ENCODE measurements at places on chromosomes 2 and 18.

DNA sequence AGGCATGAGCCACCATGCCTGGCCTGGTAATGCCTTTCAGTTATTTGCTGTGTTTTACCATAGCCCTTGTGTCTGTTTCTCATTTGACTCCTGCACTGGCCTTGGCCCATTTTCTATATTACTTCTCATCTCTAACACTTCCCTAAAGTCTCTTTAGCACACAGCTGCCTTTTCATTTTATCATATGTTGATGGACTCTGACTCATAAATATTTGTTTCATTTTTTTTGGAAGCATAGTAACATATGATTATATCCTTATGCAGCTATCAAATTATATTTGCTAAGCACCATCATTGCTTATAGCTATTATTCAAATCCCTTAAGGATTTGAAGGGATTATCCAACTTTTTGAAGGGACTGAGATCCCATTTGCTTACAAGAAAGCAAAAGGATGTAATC is 320.3 kb downstream of the GPD2 start:
- DNase-seq, result no peak

GRCh38 chr2:111143107-111143842 is 22.6 kb downstream of the BCL2L11 start:
- no peak for DNase-seq

- no peak for DNase-seq
Measured at GRCh38 chr2:27096748-27097297, 10.3 kb downstream of the KHK start.

GRCh38 chr18:30376515-30376914 is 666.0 kb downstream of the DSC3 start:
- no peak for DNase-seq

DNA sequence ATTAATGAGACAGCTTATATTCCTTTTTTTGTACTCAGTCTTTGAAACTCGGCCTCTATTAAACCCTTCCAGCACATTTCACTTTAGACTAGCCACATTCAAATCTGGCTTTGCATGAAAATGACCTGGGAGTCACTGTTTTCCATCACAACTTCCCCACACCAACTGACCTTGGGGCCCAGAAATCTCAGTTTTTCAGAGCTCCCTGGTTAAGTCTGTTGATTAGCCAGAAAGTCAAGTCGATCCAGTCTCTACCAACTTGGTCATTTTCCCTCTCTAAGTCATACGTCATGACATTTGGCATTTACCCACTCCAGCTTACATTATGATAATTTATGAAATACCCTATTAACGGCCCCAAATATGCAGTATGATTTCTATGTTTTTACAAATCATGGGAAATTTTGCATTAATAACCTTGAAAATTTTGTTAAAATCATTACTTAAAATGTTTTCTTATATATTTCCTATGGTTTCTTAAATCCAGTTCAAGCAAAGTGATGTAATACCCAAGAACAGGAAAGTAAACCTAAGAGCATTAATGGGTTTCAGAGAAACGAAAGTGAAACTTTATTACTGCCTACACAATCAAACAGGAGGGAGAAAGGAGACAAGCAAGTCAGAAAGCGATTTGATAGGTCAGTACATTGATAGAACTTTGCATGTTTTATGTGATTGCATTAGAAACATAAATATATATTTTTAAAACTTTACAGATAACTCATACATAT is 77.1 kb downstream of the SPATS2L start:
- DNase-seq, result no peak

- DNase-seq, result no peak
Measured at GRCh38 chr2:144270951-144271350, 249.0 kb downstream of the ZEB2 start.

DNA sequence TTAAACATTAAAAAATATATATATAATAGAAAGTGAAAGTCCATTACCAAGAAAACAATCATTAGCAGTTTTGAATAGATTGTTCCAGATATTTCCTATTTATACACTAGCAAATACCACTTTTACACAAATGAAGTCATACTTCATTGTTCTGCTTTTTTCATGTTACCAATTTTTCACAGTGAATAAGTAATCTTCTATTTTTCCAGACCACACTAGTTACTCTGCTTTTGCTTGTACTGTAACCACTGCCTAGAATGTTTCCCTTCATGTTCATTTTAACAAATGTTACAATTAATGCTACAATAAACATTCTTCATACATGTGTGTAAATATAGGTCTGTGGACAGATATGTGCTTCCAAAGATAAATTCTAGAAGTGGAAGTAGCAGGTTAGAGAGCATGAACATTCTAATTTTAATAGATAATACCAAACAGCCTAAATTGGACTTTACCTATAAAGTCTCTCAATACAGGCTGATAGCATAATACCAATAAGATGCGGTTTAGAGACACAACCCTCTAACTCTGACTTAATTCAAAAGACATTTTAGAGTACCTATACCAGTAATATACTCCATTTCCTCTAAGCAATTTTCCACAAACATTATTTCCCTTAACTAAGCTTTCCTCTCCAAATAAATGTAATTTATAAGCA is 17.0 kb downstream of the ITSN2 start:
- no peak for DNase-seq

DNA sequence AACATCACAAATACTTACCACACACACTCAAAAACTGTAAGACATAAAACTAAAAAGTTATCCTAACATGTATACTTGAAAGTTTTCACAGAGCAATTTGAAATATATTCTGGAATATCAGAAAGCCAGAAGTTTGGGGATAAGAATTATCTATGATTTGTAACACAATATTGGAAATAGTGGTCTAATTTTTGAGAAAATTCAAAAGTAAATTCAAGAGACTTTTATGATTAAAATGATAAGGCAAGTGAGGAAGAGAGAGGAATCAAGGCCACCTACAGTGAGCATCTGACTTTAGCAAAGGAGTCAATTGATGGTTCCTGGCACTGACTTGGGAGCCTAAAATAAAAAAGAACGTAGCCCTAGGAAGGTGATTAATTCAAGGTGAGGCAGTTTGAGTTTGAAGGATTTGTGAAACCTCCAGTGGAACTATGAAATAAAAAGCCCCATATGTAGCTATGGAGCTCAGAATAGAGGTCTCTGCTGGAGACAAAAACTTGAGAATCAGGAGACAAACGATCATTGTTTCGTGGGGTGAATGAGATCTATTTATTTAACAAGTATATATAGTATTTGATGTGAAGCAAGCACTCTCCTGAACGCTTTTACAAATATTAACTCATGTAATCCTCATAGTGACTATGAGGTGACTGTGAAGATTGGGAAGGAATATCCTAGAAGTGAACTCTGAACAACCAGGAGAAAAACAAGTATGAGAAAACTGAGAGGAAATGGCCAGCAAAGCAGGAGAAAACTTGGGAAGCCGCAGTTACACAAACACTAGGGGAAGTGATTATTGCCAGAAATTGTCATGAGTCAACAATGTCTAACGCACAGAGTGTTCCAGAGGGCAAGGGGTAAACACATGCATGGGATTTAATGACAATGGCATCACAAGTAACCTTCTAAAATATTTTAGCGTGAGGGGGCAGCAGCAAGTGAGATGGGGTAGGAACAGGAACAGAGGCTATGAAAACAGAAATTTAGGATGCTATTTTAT is 12.8 kb downstream of the TFPI start:
- no peak for DNase-seq
